ENCODE measurements at places on chromosomes 2 and 18.

- no peak for DNase-seq
Measured at GRCh38 chr2:134244086-134244485, 9.8 kb upstream of the MGAT5 start.

GRCh38 chr2:129699781-129700573 is 279.5 kb upstream of the RAB6C start:
- DNase-seq: no peak

DNA sequence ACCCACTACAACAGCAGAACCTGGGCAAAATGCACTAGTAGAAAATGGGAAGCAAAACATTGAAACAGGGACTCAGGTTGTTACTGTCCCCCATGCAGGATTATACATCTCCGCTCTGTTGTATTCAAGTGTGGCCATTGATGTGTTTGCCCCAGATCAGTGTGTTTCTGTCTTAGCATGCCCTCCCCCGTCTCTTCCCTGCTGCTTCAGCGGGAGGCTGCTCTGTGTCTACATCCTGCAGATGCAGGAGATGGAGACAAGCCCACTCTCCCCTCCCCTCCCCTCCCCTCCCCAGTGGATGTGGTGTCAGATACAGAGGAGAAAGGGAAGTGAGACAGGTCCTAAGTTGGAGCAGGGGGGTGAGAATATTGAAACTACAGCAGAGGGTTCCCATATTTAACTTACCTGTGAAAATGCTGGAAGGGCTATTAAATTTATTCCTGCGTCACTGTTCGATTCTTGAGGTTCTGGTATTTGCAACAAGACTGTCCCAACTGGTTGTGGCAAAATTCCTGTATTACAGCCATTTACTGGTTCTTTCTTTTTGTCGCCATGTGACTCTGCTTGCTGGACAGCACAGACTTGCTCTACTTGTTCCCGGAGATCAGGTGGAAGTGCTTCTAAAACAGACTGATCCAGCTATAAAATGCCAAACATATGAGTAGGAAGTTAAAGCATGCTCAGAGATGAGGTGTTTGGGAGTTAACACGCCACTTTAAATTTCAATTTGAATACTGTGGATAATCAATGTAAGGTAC is 67.0 kb downstream of the EIF5B start:
- no peak for DNase-seq

- DNase-seq: no peak
Measured at GRCh38 chr2:38433607-38433975, 56.5 kb upstream of the ATL2 start.

- DNase-seq: no peak
Measured at GRCh38 chr2:178142274-178143065, 30.2 kb downstream of the RBM45 start.

DNA sequence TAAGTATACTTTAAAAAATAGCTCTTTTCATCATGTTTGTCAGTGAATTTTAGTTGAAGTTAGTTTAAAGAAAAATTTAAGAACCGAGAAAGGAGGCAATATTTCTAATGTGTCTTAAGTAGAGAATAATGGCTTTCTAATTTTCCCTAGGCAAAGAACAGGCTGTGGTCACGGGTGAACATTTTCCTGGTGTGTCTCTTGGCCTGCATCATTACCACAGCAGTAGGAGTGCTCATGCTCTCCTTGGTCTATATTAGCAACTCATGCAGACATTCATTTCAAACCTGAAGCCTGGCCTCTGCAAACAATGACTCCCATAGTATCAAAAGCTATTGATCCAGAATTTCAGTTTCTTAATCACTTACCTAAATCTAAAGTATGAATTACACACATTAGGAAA is 57.4 kb downstream of the C18orf54 start:
- no peak for DNase-seq

Measured in SIG-M5 (cell line).